ENCODE measurements at places on chromosomes 13 and 19. TPM values are rescaled to one million over a fixed set of nuclear protein-coding genes. Genes with fewer than 3 reads are reported as not detected.

GRCh38 chr19:30649934-30650614, 277.9 kb downstream of the ZNF536 start:
- no peaks in the 10 kb centered on the region for H3K4me1 ChIP-seq
- peak; percentile 22 for DNase-seq
- H3K27ac ChIP-seq: no peak overlapping the region
- no peak overlapping the region for H3K4me3 ChIP-seq

DNA sequence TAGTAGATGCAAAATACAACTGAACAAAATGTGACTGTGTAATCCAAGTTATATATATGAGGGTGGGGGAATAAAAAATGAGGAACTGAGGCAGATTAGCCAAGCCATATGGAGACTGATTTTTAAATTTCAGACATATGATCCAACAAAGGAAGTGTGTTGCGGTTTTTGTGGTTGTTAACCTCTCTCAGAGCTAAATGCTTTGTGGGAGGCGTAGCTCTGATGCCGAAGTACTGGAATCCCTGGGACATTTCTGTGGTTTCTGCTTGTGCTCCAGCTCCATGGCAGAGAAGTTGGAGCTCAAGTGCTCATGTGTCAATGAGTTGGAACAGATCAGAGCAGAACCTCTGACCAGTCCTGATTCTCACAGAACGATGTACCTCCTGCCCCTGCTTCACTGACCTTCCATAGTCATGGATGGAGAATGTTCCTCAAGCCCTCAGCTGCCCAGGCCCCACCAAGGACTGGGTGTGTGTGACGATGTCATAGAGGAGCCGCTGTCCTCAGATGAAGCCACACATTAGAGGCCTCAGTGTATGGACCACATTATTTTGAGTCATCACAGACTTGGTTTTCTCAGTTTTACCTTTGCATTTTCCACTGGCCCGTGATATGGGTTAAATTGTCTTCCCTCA, 107.6 kb downstream of the SOX1 start:
- no peak for DNase-seq
- peaks cover 4% of the 10 kb centered on the region for H3K27me3 ChIP-seq
- no peaks in the 10 kb centered on the region for H3K4me1 ChIP-seq
- no peak overlapping the region for H3K27ac ChIP-seq
- no peak overlapping the region for H3K4me3 ChIP-seq

Gene ANKLE1
- total RNA-seq: 23.2 TPM

DNA sequence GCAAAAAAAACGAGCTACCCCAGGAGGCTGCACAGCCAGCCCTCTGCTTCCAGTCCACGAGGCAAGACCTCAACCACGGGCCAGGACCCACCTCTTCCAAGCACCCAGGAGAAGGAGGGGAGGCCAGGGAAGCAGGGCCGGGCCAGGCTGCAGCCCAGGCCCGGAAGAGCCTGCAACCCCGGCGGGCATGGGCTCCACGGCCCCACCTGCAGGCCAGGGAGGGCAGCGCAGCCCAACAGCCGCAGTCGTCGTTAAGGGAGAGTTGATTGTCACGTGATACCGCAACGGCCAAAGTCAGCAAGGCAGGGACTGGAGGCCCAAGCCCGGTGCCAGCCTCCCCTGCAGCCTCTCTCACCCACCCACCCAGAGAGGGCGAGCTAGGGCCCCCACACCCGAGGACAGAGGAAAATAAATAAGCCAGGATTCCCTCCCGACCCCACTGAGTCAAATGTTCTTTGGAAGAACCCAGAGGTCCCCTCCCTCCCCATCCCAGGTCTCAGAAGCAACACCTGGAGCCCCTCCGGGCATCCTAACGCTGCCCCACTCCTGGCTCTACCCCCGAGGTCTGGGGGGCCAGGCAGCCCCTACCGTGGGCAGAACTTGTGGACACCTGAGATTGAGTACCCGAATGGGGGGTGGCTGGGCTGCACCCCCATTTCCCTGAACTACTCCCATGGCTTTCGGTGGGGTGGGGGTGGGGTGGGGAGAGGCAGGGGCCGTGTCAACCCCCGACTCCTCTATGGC, 5.2 kb upstream of the REXO1 start:
- H3K27me3 ChIP-seq: no peaks in the 10 kb centered on the region
- H3K4me1 ChIP-seq: peaks cover 41% of the 10 kb centered on the region
- DNase-seq: peak; percentile 89
- peak overlapping the region; percentile 47 for H3K4me3 ChIP-seq
- H3K27ac ChIP-seq: peak overlapping the region; percentile 85
- H3K36me3 ChIP-seq: peaks cover 7% of the 10 kb centered on the region

- no peaks in the 10 kb centered on the region for H3K4me1 ChIP-seq
- no peak overlapping the region for H3K27ac ChIP-seq
- H3K36me3 ChIP-seq: no peaks in the 10 kb centered on the region
- H3K4me3 ChIP-seq: no peak overlapping the region
These were observed 298.4 kb downstream of the SLITRK6 start for GRCh38 chr13:85500696-85501256.

- no peak for DNase-seq
- no peak overlapping the region for H3K27ac ChIP-seq
- H3K4me3 ChIP-seq: no peak overlapping the region
- no peaks in the 10 kb centered on the region for H3K4me1 ChIP-seq
These were observed 33.0 kb downstream of the GPR12 start for GRCh38 chr13:26727633-26728032.

DNA sequence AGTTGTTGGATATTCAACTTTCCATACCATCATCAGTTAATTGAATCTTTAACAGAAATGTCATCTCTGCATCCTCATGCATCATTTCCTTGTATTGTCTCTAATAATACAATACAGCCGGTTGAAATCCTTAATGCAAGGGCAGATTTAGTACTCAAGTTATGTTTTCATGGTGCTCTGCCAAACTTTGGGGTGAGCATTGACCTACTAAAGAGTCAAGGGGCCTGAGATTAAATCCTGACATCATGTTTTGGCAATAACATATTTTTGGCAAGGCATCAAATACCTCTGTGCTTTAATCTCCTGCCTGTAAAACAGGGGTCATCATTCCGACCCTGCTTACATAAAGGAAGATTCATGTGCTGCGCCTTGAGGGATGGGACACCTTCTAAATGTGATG, 42.7 kb upstream of the ABCC4 start:
- DNase-seq: no peak
- no peak overlapping the region for H3K4me3 ChIP-seq
- H3K27me3 ChIP-seq: no peaks in the 10 kb centered on the region
- H3K36me3 ChIP-seq: no peaks in the 10 kb centered on the region
- H3K27ac ChIP-seq: no peak overlapping the region

DNA sequence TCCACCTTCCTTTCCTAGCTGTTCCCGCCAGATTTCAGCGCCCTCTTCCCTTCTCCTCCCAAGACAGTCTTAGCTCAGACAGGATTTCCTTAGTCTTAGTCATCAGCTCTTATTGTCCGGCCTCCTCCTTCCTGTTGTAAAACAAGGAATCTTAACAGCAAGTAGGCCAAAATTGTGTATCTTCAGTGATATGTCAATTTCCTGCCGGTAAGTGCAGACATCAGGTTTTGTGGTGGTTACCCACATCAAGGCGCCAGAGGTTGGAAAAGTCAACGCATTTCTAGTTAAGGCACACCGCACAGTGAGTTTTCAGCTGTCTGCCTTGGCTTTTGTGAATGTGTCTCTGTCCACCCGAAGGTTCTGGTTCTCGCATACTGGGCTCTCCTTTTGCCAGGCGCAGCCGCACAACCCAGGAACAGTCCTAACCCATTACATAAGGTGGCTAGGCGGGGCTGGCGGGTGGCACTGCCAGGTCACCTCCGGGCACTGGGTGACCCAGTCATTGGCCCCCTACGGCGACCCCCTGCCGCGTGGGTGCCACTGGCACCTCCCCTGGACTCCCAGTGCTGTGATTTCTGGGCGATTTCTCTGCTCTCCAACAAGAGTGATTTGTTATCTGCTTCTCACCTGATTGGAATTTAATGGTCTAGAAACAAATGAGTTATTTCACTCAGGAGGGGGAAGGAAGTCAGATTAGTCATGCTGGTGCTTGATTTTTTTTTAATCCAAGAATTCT, 12.9 kb downstream of the COL4A2 start:
- H3K36me3 ChIP-seq: no peaks in the 10 kb centered on the region
- peaks cover 6% of the 10 kb centered on the region for H3K4me1 ChIP-seq
- no peak overlapping the region for H3K27ac ChIP-seq
- peaks cover 58% of the 10 kb centered on the region for H3K27me3 ChIP-seq
- peak; percentile 30 for DNase-seq

Gene ZNF132
- total RNA-seq: 4.3 TPM

DNA sequence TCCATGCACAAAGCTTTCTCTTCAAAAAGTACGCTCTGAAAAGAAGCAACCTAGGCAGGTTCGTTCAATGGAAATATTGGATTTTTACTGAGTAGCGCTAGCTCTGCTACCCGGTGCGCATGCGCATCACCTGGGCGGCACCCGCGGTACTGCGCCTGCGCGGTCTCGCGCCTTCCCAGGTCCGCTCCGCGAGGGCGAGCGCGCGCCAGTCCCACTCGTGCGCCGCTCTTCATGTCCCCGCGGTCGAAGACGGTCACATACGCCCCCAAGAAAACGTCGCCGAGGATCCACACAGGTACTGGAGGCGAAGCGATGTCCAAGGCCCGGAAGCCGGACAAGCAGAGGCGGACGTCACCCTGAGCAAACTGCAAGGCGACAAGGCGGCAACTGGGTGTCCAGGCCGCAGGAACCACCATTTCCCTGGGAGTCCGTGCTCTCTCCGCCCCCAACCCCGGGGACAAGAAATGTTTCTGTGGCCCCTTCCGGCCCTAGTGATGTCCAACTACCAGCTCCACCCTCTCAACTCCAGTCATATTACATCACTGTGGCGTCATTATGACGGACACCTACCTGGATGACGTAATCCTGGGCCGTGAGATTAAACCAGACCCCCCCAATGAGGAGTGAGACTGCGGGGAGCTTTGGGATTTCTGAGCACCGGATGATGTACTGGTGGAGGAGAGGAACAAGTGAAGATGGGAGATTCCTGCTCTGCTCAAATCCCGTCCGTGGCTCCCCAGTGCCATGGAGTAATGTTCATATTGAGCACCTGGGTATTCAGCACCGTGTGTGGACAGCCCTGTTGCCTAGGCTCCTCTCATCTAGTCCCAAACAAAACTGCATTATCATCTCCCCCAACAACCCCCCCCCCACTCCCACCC, 4.8 kb upstream of the KCNC3 start:
- peaks cover 47% of the 10 kb centered on the region for H3K4me1 ChIP-seq
- H3K27ac ChIP-seq: peak overlapping the region; percentile 82
- H3K4me3 ChIP-seq: peak overlapping the region; percentile 78
- H3K36me3 ChIP-seq: peaks cover 10% of the 10 kb centered on the region

Gene ZNF554
- 1.2 TPM for total RNA-seq

- H3K27ac ChIP-seq: no peak overlapping the region
- peaks cover 36% of the 10 kb centered on the region for H3K4me1 ChIP-seq
- peaks cover 3% of the 10 kb centered on the region for H3K36me3 ChIP-seq
- no peak for DNase-seq
These were observed 300.7 kb downstream of the KLF12 start for GRCh38 chr13:73833325-73834070.

Gene ATP4A
- not detected for total RNA-seq

Gene CYP4F8
- not detected for total RNA-seq

Gene KLK2
- total RNA-seq: 0.45 TPM

Gene GPR42
- total RNA-seq: not detected

GRCh38 chr13:110216398-110217041, 90.4 kb downstream of the COL4A1 start:
- H3K4me3 ChIP-seq: no peak overlapping the region
- no peak for DNase-seq
- no peak overlapping the region for H3K27ac ChIP-seq
- peaks cover 34% of the 10 kb centered on the region for H3K27me3 ChIP-seq

- H3K36me3 ChIP-seq: peaks cover 25% of the 10 kb centered on the region
- H3K27ac ChIP-seq: peak overlapping the region; percentile 25
- peak overlapping the region; percentile 77 for H3K4me3 ChIP-seq
- DNase-seq: peak; percentile 44
- peaks cover 67% of the 10 kb centered on the region for H3K27me3 ChIP-seq
These were observed 1.0 kb upstream of the ICAM5 start for GRCh38 chr19:10288662-10289166.

GRCh38 chr13:39406688-39407087, 196.3 kb downstream of the LHFPL6 start:
- H3K4me1 ChIP-seq: peaks cover 3% of the 10 kb centered on the region
- no peak overlapping the region for H3K27ac ChIP-seq
- no peaks in the 10 kb centered on the region for H3K36me3 ChIP-seq
- DNase-seq: no peak

Gene CALR3
- total RNA-seq: not detected

GRCh38 chr13:95212983-95213850, 88.0 kb downstream of the ABCC4 start:
- no peak for DNase-seq
- H3K36me3 ChIP-seq: peaks cover 19% of the 10 kb centered on the region
- H3K27ac ChIP-seq: no peak overlapping the region
- H3K27me3 ChIP-seq: no peaks in the 10 kb centered on the region

Gene SELENOV
- not detected for total RNA-seq

Gene ZNF730
- total RNA-seq: 1.5 TPM

- no peaks in the 10 kb centered on the region for H3K36me3 ChIP-seq
- H3K27ac ChIP-seq: no peak overlapping the region
- H3K4me3 ChIP-seq: no peak overlapping the region
- H3K27me3 ChIP-seq: no peaks in the 10 kb centered on the region
- DNase-seq: no peak
These were observed 71.6 kb downstream of the LATS2 start for GRCh38 chr13:20989656-20990321.

GRCh38 chr19:18523841-18524240, 2.0 kb upstream of the ELL start:
- H3K4me1 ChIP-seq: peaks cover 3% of the 10 kb centered on the region
- no peak overlapping the region for H3K27ac ChIP-seq
- H3K36me3 ChIP-seq: no peaks in the 10 kb centered on the region
- H3K27me3 ChIP-seq: no peaks in the 10 kb centered on the region
- no peak overlapping the region for H3K4me3 ChIP-seq
- no peak for DNase-seq
